ENCODE measurements at places on chromosomes 3 and 15.

DNA sequence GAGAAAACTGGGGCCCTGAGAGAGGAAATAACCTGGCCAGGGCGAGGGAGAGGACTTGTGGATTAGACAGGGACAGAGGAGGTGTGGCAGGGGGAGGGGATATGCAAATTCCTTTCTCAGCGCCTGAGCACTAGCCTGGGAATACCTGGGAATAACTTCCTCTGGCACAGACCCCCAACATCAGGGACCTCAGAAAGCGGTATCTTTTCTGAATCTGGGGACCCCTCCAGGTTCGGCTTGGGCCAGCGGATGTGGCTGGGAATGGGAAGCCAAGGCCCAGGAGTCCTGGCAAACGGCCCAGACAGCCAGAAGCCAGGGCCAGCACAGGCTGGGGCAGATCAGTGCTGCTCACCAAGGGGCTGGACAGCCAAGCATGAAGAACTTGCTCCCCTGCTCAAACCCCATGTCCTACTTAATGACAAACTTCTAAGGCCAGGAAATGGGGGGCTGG, 9.2 kb upstream of the ACSBG1 start:
- DNase-seq = peak; percentile 41

DNA sequence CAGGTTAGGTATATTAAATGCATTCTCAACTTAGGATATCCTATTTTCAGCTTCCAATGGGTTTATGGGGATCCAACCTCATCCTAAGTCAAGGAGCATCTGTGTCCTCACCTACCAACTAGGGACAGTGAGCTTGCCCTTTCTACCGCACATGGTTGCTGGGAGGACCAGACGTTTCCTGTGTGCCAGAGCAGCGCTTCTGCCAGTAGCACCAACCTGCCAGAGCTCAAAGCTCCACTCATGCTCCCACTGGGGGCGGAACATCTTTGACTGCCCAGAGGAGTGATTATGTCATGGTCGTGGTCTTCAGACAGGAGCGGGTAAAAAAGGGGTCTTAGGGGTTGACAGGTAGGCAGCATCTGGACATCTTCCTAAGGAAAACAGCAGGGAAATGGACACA, 24.7 kb downstream of the XPC start:
- no peak for DNase-seq

- DNase-seq = no peak
Observed at GRCh38 chr3:132984181-132984580, 54.0 kb upstream of the TMEM108 start.

DNA sequence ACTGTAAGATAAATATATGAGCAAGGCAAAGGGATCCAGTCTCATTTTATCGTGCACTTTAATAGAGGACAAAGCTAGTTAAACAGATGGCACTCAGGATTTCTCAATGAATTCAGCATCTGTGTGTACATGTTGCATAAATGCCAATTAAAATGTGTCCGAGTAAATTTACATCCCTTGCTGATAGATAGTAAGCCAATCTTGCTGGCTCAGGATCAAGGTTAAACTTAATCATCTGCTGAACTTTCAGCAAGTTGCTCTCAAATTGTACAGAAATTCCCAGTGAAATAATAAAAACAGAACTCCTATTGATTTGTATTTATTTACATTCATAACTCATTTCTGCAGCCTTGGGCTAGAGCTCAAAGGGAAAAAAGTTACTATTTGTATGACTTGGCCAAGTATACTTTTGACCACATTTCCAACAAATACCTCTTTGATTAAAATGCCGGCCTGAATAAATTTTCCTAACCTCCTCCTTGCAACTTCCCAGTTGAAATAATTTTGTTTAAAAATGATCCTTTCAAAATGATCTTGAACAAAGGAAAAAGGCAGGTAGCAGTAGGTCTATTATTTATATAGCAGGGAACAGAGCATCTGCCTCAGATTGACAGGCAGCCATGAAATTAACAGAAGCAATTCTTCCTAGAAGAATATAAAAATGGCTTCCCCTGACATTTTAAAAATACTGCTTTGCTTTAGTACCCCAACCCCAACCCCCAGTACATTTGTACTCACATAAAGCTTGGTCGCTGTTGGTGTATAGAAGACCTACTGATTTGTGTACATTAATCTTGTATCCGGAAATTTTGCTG, 1001.9 kb downstream of the ROBO1 start:
- DNase-seq = no peak

DNA sequence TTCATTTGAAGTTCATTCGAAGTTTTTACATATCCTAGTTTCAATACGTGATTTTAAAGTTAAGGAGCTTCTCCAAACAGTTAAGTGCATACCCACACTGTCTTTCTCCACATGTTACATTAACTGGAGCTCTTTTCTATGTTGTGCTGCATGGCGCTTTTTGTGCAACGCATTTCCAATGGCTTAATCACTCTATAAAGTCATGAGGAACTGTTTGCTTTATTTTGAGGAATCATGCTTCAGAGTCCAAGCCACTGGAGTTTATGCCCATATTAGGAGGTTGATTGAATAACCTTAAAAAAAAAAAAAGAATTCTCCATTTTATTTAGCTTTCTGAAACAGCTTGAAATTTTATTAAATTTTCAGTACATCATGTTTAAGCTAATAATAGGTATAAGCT, 109.4 kb upstream of the MBNL1 start:
- DNase-seq = no peak

DNA sequence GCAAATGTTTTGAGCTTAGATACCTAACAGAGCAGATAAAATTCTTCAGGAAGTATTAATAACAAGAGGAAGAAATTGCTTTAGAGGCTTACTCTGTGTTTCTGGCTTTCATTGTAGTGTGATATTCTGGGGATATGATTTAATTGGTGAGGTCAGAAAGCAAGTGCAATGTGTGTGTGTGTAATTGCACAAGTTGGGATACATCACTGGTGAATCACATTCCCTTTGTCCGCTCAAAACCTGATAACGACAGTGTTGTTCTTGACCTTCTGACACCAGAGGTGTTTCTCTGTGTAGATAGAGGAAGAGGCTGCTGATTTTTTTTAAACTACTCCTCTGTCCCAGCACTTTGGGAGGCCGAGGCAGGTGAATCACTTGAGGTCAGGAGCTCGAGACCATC, 161.1 kb downstream of the CACNA2D3 start:
- no peak for DNase-seq

DNA sequence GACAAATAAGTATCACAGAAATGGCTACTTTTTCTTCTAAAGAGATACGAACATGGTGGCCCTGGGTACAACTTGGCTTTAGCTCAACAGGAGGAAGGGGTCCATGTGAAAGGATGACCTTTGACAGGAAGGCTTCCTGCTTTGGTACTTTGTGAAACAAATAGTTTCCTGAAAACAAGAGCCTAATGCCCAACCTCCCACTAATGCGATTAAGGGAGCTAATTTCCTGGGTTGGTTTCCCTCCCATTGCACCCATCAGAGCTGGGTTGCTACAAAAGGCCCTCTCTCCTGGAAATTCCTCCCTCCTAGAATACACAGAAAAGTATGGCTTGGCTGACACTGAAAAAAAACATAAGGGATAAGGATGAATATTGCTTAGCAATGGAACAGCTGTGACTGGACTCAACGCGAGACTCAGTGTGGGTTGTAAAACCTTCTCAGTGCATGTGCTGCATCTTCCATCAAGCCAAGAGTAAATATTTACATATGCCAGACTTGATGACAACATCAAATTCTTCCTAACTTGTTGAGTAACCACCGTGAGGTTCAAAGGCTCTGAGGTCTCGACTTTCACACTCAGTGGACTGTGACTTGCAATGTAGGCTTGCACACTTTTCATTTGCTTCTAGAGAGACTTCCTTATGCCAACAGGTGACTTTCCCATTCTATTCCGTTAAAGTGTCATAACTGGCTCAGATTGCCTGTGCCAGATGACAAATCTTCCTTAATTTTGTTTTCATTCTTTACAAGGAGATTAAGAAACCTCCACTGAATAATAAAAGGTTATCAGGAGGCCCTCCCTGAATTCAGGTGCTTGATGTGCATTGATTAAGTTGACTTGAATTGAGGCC, 60.1 kb downstream of the ADAMTS9 start:
- no peak for DNase-seq

- DNase-seq = no peak
Observed at GRCh38 chr15:90718232-90718631, 1.1 kb downstream of the BLM start.

Measured in heart right ventricle (tissue), 16 donors.